Head of caudate nucleus (tissue), 42 donors: ENCODE measurements at places on chromosomes 1 and 21.

DNA sequence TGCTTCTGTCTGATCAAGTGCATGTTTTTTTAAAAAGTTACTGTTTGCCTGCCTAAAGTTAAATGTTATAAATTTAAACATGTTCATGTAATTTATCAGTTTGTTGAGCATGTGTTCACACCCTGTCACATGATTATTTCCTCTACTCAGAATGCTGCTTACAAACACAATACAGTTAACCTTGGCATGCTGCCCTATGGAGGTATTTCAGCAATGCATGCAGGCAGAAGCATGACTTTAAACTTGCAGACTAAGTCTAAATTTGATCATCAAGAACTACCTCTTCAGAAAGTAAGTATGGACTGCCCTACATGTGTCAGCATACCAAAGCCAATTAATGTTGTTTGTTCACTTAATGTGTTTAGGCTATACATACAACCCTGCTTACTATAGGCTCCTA lies 161.6 kb downstream of the LRRC40 start:
- DNase-seq: no peak

GRCh38 chr1:173429471-173430402 lies 47.4 kb upstream of the PRDX6 start:
- DNase-seq: peak; percentile 91

DNA sequence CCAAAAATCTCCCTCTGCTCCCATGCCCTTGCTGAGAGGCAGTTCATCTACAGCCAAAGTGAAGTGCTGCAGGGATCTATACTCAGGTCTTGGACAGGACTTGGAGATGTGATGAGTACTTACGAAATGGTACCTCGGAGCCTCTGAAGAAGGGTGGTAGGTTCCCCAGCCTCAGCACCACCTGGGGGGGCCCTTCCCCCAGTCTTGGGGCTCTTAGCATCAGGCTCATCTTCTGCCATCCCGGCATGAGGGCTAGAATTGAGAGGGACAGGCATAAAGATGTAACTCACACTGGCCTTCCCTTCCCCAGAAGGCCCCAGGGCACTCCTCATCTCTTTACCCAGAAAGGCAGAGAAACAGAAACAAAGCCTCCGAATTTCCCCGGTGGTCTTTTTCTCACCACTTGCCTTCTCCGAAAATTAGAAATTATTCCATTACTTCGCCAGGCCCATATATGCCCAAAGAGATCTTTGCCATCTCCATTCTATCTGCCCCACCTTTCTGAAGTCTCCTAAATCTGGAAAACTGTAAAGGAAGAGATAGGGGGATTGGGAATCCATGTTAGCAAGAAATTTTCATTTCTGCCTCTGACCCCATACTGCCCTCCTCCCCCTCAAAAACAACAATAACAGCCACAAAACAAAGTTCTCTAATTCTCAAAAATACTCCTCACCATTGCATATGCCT lies 827 bp downstream of the RFX5 start:
- DNase-seq: no peak

DNA sequence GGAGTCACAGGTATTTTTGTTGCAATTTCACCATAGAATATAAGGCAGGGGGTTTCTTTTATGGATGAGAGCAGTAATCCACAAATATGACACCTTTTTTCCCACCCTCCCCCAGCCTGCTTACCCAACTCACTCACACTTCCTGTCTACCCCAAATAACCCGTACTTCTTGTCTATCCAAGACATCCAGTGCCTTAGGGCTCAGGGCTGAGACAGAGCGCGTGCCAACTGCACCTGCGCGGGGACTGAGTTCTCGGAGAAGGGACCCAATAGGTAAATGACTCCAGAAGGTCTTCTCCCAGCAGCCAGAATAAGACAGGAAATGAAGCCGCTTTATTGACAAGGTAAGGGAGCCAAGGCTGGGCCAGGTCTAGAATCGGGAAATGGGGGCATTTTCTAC lies 369.1 kb downstream of the SIPA1L2 start:
- no peak for DNase-seq

- no peak for DNase-seq
Measured at GRCh38 chr1:200139661-200140250, 112.2 kb downstream of the NR5A2 start.

- DNase-seq: no peak
Measured at GRCh38 chr1:182596934-182597333, 7.3 kb downstream of the RGS16 start.

- no peak for DNase-seq
Measured at GRCh38 chr1:161033751-161034150, 5.0 kb downstream of the TSTD1 start.

GRCh38 chr1:85849660-85850059 lies 141.4 kb upstream of the ZNHIT6 start:
- no peak for DNase-seq

- no peak for DNase-seq
Measured at GRCh38 chr1:226990133-226990716, 50.1 kb downstream of the COQ8A start.

DNA sequence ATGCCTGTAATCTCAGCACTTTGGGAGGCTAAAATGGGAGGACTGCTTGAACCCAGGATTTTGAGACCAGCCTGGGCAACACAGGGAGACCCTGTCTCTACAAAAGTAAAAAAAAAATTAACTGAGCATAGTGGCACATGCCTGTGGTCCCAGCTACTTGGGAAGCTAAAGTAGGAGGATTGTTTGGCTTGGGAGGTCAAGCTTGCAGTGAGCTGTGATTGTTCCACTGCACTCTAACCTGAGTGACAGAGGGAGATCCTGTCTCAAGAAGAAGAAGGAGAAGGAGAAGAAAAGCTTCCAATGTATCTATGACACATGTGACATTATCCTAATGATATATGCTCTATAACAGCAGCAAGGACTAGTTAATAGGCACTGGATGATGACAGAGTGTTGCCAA lies 20.1 kb upstream of the ARHGAP29 start:
- no peak for DNase-seq

DNA sequence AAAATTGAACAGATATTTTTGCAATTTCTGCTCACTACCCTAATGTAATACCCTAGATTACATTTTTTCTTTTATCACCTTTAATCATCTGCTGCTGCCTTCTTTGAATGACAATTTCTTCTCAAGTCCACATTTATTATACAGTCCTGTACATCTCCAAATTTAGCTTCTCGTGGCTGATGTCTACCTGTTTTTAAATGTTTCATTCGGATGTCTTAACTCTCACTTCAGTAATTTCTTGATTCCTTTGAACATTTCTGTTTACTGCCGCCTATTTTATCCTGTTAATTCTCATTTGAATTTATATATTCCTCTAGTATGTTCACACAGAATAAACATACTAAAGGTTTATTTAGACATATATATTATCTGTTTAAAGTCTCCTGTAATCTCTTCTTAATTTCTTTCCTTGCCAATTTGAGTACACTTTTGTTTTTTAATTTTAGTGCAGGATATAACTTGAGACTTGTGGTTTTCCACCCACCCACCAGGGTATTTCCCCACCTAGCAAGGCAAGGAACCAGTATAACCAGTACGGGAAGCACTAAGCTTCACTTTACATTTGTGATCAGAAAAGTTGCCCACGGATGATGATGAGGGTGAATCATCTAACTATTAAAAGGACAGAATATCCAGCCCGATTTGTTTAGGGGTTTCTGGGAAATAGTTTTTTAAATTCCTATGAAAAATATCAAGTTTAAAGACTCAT lies 12.7 kb downstream of the INSL5 start:
- DNase-seq: no peak

DNA sequence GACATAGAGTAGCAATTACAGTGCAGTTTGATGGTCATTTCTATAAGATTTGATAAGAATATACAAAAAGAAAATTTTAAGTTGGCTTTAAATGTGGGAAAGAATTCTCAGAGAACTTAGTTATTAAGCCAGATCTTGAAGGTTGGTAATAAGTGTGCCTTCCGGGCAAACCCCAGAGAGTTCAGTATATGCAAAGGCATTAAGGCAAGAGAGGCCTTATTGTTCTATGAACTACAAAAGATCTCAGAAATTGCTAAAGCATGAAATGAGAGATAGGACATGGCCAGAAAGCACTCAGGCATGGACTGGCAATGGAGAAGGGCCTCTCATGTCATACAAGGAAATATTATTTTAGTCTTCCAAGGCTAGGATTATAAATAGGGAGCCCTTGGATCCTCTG lies 390.2 kb upstream of the C1orf87 start:
- DNase-seq: no peak

DNA sequence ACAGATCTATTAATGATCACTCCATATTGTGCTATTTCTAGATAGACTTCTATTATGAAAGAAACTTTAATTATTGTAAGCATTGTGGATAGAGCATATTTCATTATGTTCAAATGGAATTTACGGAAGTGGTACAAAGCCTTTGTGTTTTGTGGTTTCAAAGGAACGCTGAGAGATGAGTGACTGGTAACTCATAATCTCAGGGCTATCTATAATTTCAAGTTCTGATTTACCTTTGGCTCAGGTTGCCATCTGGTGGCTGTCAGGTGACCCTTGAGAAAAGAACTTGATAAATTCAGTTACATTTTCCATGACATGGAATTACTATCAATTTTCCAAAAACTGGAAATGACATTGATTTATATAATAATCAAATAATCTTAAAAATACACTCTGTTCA lies 12.2 kb downstream of the NTNG1 start:
- DNase-seq: no peak

DNA sequence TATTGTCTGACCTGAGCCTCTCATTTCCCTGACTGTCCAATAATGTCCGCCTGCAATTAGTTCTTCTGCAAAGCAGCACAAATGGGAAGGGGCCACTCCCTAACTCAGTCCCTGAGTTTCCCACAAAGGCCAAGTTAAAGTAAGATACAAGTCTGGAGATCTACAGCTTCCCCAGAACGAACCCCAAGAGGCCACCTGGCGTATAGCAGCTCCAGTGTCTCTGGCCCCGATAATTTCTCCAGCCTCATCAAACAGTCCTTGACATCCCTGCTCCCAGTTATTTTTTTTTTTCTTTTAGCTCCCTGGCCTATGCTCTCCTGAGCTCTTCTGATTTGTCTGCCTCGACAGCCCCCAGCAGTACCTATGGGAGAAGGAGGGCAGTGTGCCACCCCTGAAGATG lies 8.1 kb upstream of the ACKR1 start:
- DNase-seq: no peak

- DNase-seq: peak; percentile 29
Measured at GRCh38 chr1:105793536-105794146, 1262.8 kb upstream of the PRMT6 start.

DNA sequence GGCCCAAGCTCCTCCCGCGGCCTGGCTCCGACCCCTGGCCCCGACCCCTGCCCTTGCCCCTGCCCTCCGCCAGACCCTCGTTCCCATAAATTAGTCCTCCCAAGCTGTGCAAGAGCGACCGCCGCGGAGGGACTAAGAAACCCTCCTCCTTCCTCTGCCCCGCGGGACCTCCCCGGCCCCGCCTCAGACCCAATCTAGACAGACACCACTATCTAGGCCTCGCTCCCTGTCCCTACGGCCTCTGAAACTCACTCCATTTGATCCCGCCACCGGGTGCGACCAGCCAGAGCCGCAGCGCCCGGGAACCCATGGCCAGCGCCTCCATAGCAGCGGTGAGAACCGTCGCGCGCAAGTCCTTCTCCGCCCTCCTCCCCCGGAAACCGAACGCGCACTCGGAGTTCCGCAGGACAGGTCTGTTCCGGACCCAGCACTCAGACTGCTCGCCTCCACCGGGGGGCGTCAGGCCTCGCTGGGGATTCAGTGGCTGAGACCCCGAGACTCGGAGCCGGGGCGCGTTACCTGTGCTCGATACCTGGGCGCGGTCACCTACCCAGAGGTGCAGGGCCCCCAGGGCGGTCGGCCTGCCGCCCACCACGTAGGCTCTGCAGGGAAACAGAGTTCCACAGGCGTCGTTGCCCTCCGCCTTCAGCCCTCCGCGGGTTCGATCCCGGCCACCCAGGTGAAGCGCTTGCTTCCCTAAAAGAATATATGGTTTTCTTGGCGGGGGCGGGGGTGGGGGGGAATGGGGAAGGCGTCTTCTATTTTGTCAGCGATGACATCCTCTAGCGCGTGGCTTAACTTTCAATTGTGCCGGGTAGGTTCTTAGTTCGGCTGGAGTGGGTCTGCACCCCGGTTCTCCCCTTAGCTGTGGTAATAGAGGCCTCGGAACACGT lies at the start of gene MRPL39:
MRPL39 (minus strand) TSS at position 331 of the 893 bp plus-strand sequence; CDS start at position 325, 6 bp downstream.
- peak; percentile 92 for DNase-seq

- no peak for DNase-seq
Measured at GRCh38 chr21:42962380-42963007, 11.9 kb upstream of the PKNOX1 start.

GRCh38 chr1:31633117-31633516 lies 11.6 kb downstream of the PEF1 start:
- no peak for DNase-seq

- peak; percentile 84 for DNase-seq
Measured at GRCh38 chr1:247448107-247448791, 9.7 kb downstream of the OR2B11 start.

DNA sequence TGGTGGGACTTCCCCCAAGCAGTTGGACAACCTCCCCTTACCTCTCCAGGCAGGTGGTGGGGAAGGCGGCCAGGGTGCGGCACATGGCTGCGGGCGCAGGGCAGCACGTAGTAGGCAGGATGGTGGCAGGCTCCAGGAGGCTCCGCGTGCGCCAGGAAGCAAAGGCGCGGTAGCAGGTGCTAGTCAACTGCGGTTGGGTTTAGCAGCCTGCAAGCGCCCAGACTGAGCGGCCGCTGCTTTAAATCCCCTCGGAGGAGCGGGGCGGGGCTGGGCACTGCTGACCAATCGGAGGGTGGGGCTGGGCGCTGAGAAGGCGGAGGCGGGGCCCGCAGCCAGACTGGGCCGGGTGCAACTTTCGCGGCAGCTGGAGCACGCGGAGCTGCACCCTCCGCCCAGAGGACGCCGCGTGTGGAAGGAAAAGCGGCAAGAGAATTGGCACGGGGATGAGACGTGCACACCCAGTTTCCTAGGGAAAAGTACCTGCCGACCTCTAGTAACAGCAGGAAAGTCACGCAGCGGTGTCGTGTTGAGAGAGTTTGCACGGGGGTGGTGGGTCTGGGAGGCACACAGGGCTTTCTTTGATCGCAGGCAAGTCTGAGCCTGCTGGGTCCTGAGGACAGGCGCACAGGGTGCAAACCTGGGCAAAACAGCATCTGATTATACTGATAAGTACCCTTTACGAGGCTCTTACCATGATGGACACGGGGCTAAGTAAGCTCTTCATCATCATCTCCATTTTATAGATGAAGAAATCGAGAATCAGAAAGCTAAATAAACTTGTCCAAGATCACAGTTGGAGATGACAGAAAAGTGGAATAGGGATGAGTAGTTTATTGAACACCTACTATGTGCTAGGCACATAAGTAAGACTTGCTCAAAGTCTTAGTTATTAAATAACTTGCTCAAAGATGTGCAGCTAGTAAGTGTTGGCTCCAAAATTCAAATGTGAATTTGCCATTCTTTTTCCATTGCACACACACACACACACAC lies at the start of gene RGS16:
RGS16 (minus strand) TSS at position 215 of the 990 bp plus-strand sequence; CDS start at position 85, 130 bp downstream.
- peak; percentile 94 for DNase-seq

- no peak for DNase-seq
Measured at GRCh38 chr1:242886137-242886536, 361.6 kb upstream of the PLD5 start.

GRCh38 chr1:153934746-153935145 lies 11.8 kb downstream of the DENND4B start:
- DNase-seq: no peak

- peak; percentile 39 for DNase-seq
Measured at GRCh38 chr1:8423692-8424538, 106.0 kb downstream of the SLC45A1 start.
